ENCODE measurements at places on chromosomes 3 and 15.

- no peak for DNase-seq
Observed at GRCh38 chr3:27573780-27574437, 89.7 kb upstream of the SLC4A7 start.

- no peak for DNase-seq
Observed at GRCh38 chr15:90336705-90337141, 15.4 kb upstream of the ZNF774 start.

DNA sequence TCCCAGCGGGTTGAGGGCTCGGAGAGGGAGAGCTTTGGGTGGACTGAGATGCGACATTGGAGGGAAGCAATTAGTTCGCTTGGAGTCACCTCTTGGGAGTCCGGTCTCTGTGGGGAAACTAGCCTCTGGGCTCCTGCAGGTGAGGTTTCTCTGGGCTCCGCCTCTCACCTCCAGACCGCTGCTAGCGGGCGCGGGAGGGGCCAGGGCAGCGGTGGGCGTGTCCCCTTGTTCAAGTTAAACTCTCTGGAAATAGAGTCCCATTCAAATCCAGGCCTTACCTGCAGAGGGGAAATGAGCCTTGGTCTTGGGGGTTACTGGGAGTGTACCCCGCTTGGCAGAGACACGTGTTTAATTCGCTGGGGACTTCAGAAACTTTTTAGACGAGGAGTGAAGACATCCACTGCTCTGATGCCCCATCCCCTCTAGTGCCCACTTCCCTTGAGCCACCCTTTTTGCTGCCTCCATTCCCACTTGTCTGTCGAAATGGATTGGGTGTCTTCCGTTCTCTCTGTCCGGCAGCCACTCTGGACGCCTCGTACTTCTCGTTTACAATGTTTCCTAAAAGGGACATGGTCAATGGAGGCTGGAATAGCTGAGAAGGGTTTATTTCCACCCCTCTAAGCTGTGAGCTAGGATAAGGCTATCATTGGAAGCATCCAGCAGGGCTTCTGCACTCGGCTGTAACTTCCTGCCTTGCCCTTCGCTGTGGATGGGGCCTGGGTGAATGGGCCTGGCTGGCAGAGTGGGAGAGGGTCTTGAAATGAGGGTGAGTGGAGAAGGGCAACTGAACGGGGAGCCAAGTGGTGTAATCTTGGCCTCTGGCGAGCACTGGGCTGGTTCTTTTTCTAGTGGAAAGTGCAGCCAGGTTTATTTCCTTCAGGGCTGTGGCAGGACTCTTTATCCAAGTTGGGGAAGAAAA, 1.1 kb downstream of the MITF start:
- no peak for DNase-seq

DNA sequence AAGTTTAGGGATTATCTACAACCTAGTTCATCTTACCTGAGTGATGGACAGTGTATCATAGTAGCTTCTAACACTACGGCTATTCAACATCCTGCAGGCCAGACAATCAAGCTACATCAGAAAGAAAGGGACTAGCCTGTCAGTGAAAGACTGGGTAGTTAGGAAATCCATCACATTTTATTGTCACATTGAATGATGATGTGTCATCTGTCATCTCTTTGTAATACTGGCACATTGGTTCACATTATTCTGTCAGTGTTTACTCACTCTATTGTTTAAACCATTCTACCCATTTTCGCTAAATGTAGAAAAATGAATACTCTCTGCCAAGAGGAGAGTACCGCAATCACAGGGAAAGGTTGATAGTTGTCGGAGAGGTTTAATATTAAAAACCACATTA, 1155.8 kb downstream of the TUSC7 start:
- no peak for DNase-seq

DNA sequence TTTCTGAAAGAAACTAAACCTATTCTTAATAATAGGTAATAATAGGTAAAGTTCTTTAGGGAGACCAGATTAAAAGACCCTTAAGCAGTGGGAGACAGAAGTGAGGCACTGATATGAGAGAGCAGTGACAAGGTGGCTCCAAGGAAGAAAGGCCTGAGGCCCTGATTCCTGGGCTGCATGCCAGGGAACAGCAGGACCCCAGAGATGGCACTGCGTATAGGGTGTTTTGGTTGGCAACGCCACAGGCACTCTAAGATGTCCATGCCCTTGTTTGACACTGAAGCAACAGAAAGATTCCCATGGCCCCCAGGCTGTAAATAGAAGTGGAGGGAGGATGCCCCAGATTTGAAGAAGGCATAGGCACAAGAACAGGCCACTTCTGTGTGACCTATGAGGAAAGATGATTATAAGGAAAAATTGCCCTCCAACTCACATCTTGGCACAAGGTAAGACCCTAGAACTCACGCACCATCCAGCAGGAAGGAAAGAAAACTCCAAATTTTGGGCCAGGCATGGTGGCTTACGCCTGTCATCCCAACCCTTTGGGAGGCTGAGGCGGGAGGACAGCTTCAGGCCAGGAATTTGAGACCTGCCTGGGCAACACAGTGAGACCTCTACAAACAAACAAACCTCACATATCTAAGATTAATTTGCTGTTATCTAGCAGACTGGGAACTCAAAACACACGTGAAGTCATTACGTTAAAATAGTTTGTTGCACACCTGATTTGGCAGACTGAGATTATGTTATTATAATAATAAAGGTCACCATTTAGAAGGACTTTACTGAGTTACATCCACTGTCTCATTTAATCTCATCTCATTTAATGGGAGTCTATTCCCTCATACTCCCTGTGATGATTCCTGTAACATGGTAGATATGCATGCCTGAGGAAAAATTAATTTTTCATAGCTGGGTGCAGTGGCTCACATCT, 10.5 kb upstream of the BLM start:
- no peak for DNase-seq

GRCh38 chr3:120196812-120197211, 88.2 kb downstream of the GPR156 start:
- DNase-seq, result no peak

Measured in large intestine (tissue), 12 donors.